ENCODE measurements at places on chromosomes 5 and 9.

GRCh38 chr5:28226407-28226806, 1188.0 kb upstream of the CDH9 start:
- no peak for DNase-seq

- DNase-seq: no peak
Observed at GRCh38 chr5:86461169-86461956, 156.4 kb upstream of the COX7C start.

- no peak for DNase-seq
Observed at GRCh38 chr5:53378590-53379247, 101.7 kb upstream of the FST start.

DNA sequence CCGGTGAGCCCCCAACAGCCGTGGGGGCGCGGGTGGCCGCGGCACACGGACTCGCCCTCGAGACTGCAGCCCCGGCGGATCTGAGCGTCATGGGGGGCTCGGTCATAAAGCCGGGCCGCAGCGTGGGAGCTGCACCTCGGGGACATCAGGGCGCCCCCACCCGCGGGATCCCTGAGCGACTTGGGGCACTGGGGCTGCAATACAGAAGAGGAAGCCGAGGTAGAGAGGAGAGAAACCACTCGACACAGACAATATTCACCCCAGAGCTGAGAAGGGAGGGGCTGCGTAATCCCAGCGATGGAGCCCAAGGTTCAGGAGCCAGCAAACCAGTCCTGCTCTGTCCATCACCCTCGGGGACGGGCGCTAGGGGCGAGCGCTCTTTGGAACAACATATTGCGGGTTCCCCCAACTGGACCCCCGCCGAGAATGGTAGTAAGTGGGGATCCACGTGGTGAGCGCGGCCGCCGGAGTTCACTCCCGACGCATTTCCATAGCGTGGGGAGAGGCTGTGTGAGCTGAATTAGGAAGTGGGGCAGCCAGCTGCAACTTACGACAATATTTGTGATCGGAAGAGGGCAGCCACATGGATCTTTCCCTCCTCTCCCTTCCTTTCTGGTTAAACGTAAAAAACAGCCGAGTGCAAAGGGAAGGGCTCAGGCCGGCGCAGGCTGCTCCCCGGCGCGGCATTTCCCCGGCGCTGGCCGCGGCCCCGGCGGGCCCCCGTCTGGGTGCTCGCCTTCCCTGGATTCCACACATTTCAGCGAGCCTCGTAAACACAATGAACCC, 9.9 kb downstream of the PTCH1 start:
- DNase-seq: peak; percentile 26

DNA sequence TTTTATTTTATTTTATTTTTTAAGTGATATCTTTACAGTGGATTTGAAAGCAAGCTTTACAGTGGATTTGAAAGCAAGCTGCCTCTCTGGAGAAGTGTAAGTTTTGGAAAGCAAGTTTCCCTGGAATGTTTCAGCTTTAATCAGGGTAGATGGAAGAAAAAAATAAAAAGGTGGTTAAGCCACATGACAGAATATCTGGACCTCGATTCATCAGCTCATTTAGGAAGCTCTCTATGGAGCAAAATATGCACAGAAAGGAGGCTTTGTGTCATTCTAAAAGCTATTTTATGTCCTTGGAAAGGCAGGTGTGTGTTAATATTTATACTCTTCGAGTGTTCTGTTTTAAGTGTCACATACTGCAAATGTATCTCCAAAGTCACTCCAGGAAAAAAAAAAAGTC, 409.2 kb upstream of the KLF4 start:
- no peak for DNase-seq

GRCh38 chr5:80054682-80055081, 19.5 kb downstream of the THBS4 start:
- DNase-seq: no peak

DNA sequence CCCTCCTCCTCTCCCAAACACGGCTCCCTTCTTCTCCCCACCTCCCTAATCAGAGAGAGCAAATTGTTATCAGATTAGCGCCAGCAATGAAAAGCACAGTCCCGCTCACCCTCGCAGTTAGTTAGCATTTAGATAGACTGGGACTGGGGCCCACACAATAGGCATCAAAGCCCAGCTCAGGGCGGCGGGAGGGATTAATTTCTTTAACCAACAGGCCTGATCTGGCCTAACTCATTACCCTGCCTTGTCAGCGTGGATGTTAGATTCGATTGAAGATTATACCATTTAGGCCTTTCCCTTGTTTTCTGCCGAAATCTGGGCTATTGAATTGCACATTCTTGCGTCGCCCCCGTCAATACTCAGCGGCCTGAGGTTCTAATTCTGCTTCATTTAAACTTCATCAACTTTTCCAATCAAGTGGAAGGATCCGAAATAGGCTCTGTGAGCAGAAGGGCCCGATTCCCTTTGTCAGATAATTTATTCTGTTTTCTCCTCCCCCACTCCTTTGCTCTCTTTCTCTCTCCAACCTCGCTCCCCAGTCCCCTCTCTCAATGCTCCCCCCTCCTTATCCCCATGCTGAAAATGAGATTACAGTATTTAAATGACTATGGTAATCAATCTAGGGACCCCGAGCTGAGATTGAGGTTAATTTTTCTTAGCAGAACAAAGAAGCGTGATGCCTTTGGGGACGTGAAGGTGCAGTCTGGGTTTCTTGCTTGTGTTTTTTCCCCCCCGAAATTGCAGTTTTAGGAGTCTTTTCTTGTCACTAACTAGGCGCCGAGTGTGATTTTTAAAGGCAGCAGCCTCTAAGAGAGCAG, 15.1 kb downstream of the CFAP77 start:
- DNase-seq: no peak

DNA sequence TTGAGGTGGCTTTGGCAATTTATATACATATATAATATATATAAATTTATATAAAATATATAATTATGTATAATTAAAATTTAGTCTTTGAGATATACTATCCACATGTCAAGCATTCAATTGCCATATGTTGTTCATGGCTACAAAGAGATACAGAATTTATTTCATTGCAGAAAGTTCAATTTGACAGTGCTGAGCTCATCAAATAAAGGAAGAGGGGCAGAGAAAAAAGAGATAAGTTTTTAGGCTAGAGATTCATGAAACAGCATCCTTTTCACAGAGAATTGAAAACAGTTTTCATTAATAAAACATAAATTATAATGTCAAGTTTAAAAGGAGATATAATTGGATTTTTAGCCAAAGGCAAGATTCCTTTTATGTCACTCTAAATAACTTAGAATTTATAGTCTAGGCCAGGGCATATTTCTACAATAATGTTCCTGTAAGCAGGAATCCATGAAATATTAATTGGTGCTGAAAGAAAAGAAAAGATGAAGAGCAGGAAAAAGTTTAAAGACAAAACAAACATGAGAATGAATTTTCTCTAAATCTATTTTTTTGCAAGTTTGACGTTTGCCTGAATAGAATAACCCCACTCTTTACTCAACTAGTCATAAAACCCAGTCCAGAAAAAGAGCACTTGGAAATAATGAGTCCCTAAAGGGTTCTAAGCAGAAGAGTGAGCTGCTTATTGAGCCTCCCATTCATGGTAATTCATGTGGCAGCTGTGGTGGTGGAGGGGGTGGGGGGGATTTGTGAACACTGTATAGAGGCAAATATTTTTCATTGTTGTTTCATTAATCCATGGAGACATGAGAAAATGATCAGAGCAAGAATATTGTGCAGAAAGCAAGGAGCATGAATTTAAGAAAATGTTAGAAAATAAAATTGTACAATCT, 1279.5 kb downstream of the CDH12 start:
- no peak for DNase-seq

- DNase-seq: peak; percentile 70
Observed at GRCh38 chr9:97923529-97924108, 1.3 kb upstream of the TRMO start.

DNA sequence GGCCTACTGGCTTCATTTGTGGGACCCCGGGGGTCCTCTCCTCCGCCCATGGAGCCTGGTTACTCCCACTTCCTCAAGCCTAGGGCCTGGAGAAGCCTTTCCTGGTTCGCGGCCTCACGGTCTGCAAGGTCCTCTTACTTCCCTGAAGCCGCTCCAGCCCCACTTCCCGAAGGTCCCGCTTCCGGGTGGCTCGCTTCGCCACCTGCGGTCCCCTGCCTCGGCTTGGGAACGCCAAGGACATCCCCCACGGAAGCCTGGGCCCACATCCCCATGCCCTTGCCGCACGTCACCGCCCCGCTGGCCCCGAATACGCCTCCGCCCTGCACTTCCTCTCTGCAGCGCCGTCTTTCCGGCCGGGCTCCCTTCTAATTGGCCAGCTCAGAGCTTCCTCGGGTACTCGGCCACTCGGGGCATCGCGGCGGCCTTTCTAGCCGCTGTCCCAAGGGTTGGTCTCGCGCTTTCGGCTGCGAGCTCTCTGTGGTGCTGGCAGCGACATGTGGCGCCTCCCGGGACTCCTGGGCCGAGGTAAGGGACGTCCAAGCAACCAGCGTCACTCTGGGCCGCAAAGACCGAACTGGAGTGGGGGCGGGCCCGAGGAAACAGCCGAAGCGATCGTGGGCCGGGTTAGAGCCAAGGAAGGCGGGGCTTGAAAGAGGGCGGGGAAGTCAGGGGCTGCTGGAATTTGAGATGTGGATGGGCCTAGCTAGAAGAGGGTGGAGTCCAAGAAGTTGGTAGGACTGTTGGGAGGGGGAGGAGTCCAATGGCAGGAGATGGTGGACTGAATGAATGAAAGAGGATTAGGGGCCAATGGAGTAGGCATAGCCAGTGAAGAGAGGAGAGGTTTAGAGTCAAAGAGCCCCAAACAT, at the start of gene DELE1:
Gene DELE1, plus strand, starts transcription at position 424 of the 866 bp plus-strand sequence. Its CDS starts 71 bp downstream, at position 495.
- DNase-seq: peak; percentile 97

GRCh38 chr5:473551-474192, 30.7 kb downstream of the EXOC3 start:
- DNase-seq: peak; percentile 8

DNA sequence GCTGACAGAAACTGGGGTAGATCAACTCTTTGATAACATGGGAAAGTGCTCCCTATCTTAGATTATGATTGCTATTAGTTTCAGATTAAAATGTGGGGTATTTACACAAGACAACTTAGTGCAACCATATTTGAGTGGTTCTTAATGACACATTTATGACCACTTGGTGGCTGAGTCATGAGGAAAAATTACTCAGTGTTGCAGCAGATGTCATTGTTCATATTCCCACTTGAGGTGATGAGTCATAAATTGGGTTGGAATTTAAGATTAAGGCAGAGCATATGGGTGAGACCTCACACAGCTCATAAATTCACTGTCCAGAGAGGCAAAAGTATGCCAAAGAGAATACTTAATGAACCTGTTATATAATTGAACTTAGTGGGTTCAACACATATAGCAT, 408.3 kb downstream of the DMRT2 start:
- DNase-seq: no peak

GRCh38 chr5:55959208-55959607, 35.6 kb downstream of the IL6ST start:
- DNase-seq: no peak

GRCh38 chr5:98583586-98583985, 189.9 kb upstream of the RGMB start:
- no peak for DNase-seq

DNA sequence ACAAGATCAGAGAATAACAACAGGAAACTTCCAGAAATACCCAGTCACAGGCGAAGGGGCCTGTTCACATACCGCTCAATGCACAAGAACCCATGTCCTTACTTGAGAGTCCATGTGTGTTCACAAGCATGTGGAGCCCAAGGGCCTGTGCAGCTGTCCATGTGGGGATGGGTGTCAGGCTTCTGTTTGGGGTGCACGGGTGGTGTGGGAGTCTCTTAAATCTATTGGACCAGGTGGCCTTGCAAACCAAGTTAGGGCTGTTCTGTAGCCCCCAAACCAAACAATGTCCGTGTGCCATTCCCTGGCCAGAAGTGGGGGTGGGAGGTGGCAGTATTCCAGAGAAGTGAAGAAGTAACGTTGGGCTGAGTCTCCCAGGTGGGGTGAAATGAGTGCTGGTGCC, 222.3 kb downstream of the PBX3 start:
- no peak for DNase-seq

GRCh38 chr5:105057001-105057436, 1494.4 kb upstream of the NUDT12 start:
- DNase-seq: no peak

GRCh38 chr9:38089387-38090165, 20.5 kb upstream of the SHB start:
- no peak for DNase-seq

GRCh38 chr5:9351546-9351945, 194.3 kb downstream of the SEMA5A start:
- no peak for DNase-seq

DNA sequence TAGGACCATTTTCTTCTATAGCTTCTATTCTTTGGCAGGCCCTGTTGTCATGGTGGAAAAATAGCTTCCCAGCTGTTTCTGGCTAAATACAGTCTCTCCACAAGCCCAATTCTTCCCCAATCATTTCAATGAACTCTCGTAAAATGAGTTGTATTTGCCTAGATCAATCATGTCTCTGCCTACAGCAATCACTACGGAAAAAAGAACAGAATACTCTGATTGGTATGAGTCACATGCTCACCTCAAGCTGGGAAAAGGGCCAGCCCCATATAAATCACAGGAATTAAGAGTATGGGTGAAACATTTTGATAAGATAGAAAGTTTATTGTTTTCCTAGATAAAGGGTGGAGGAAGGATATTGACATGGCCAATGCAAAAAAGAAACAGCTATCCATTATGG, 711.4 kb downstream of the EFNA5 start:
- DNase-seq: no peak

DNA sequence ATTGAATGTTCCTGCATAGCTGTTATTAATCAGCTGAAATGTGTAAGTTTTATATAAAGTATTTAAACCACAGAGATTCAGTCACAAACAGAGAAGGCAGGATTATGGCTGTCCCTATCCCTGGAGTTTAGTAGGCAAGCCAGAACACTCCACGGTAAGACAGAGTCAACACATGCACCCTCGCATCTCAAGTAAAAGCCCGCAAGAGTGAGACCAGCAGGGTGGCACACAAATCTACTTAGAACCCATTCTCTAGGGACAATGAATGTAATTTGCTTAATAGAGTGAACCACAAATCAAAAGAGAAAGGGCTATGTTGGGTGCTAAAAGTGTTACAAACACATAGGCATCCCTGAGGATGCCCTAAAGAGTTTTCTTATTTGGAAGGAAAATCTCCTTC, 35.1 kb downstream of the LPAR1 start:
- DNase-seq: no peak

GRCh38 chr9:33172256-33173238, 5.4 kb upstream of the B4GALT1 start:
- DNase-seq: no peak

DNA sequence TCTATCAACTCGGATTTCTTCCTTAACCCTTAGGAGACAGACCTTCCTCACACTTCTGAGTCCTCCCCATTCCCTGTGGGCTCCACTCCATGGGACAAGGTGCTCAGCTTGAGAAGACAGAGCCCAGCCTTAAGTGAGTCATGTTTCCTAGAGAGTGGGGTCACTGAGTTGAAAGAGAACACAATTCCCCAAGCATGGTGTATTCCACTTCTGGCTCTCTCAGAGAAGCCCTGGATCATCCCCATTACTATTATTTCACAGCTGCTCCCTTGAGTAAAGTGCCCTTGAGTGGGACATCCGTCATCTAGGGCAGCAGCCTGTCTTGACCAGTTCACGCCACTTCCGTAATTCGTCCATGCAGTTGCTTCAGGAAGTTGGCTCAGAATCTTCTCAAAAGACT, 604.8 kb downstream of the BNC2 start:
- no peak for DNase-seq

All from stimulated activated CD4-positive, alpha-beta T cell treated with anti-CD3 and anti-CD28 coated beads, Interleukin-1b, Interleukin-23, amount 100 ng/mL, for 48 hours (primary cell).